Activated CD4-positive, alpha-beta T cell treated with anti-CD3 and anti-CD28 coated beads for 48 hours (primary cell): ENCODE measurements at places on chromosomes 7 and 10.

- DNase-seq = no peak
These were observed 266.7 kb downstream of the PRKG1 start for GRCh38 chr10:51340845-51341610.

DNA sequence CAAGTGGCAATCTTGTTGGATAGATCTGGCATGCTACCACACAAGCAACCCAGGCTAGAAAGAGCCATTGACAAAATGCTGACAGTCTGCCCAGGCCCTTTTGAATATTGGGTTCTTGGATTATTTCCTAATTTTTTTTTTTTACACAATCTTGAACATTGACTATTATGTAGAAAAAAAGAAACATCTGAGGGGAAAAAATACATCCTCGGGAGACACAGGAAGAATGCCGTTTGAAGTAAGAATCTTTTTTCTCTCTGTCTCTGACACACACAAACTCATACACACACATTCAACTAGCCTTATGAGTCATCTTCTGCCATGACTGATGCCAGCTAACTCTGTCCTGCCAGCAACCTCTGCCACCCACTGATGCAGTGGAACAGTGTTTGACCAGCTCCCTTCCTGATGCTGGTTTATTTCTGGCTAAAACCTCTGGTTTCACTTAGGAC is 47.2 kb downstream of the SORBS1 start:
- peak; percentile 30 for DNase-seq

GRCh38 chr7:98958968-98959367 is 80.6 kb downstream of the TRRAP start:
- DNase-seq = no peak

- DNase-seq = no peak
These were observed 509.7 kb upstream of the AKR1E2 start for GRCh38 chr10:4316161-4316810.

DNA sequence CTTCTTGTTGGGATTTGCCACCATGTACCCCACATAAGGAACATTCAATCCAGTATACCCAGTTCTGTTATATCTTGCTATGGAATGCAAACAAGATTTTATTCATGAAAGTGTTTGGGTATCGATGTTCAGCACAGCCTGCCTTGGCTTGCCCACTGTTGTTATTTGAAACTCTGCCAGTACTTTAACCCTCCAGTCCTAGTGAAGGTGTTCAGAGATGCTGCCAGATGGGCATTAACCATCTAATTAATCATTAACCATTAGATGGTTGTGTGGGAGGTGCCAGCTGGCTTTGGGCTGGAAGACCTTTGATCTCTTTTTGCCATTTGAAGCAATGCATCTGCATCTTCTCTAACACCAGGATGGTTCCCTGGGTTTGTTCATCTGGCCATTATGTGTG is 363.0 kb downstream of the SH2D4B start:
- DNase-seq = no peak

- no peak for DNase-seq
These were observed 32.3 kb downstream of the PPIF start for GRCh38 chr10:79379512-79380124.

GRCh38 chr7:101618207-101618839 is 10.8 kb downstream of the MYL10 start:
- DNase-seq = no peak

GRCh38 chr10:62376071-62377025 is 2.2 kb downstream of the ZNF365 start:
- no peak for DNase-seq

DNA sequence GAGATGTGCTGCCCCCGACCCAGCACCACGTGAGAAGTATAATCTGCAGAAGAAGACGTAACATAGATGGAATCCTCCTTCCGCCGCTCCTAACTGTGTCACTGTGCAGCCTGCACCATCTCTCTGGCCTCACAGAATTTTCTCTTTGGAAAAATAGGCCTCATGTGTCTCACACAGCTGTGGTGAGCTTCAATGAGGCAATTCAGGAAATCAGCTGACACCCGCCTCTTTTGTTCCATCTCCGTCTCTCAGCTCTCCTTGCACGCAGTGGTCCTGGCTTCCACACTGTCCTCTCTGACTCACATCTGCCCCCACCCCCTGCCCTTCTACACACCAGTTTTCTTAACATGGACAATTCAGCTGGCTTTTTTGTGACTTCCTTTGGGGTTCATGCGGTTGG is 7.2 kb downstream of the C10orf90 start:
- peak; percentile 20 for DNase-seq

DNA sequence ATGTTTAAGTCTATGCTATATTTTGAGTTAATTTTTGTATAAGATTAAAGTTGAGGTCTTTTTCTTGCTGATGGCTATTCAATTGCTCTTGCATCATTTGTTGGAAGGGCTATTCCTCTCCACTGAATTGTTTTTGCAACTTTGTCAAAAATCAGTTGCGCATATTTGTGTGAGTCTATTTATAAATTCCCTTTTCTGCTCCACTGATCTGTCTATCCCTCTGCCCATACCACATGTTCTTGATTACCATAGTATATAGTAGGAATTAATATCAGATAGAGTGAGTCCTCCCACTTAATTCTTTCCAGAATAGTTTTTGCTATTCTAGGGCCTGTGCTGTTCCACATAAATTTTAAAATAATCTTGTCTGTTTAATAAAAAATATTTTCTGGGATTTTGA is 152.4 kb upstream of the ADCY1 start:
- no peak for DNase-seq

GRCh38 chr7:36207451-36208291 is 54.6 kb downstream of the EEPD1 start:
- no peak for DNase-seq

GRCh38 chr7:8362723-8363369 is 70.6 kb upstream of the NXPH1 start:
- DNase-seq = no peak

DNA sequence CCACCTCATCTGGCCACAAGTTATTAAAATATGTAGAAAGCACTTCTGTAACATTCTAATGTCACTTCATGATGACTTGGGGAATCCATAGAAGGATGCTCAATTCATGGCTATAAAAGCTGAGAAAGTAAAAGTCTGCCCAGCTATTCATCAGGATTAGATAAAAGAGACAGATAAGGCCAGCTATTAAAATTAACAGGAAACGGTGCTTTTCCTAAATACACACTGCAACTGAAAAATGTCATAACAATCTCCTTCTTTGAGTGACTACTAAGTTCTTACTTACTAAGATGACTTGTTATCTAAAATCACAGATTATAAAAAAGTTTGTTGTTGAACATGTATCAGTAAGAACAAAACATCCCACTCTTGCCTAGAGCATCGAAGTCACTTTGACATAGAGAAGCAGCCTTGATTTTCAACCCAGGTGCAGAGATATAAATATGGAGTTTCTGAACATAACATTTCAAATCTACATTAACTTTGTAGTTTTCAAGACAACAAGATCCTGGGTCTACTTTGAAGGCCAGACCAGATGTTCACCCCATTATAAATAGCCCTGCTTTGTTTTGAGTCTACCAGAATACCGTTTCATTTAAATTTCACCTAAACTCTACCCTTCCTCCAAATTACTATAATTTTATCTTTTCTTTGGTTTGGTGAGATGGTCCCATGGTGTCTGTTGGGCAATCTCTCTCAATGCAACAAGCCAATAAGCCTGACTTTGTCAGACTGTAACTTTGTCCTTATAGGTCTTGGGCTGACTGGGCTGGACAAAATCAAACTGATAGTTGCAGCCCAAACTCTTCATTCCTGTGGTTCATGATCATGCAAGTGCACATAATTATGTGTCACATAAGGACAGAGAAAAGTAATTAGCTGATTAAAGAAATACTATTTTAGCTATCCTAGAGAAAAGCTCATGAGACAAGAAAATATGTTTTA is 24.0 kb downstream of the HYCC1 start:
- DNase-seq = no peak

DNA sequence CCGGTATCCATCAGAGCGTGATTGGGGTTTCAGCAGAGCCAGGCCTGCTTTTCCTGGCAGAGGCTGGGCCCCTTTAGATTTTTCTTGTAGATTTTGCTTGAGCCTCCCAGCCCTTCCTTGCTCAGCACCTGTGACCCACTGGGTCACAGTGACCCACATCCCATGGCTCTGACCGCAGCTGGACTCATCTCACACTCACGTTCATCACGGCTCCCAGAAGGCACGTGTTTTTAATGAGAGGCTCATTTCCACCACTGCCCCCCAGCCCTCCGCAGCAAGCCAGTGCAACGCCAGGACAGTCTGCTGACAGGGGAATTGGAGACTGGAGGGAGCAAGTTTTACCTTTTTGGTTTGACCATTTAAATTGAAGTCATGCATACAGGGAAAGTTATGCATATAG is 155.7 kb downstream of the CUX1 start:
- no peak for DNase-seq

DNA sequence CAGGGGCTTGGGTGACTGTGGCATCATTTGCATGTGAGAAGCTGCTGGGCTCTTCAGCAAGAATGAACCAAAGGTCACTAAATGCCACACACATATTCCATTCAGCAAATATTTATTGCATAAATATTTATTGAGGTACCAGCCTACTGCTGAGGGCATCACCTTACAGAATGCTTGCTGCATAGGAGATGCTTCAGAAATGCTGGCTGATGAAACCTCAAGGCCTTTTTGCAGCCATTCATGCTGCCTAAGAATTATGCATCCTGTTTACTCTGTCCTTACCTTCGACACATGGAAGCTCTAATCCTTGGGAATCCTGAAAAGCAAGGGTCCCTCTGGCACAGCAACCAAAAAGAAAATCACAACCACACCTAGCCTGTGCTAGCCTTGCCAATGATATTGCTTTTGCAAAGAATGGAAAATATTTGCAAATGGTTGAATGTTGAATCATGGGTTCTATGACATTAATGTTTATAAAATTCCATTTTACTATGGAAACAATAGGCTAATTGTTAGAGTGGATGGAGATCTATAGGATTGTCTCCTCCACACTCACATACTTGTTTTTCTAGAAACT is 79.6 kb downstream of the PCGF5 start:
- no peak for DNase-seq
